Activated CD8-positive, alpha-beta memory T cell treated with anti-CD3 and anti-CD28 coated beads for 48 hours (primary cell): ENCODE measurements at places on chromosomes 6 and 20.

- DNase-seq = no peak
Observed at GRCh38 chr6:154632119-154632518, 101.1 kb upstream of the SCAF8 start.

GRCh38 chr6:63804381-63804956 is 168.9 kb downstream of the PHF3 start:
- no peak for DNase-seq

DNA sequence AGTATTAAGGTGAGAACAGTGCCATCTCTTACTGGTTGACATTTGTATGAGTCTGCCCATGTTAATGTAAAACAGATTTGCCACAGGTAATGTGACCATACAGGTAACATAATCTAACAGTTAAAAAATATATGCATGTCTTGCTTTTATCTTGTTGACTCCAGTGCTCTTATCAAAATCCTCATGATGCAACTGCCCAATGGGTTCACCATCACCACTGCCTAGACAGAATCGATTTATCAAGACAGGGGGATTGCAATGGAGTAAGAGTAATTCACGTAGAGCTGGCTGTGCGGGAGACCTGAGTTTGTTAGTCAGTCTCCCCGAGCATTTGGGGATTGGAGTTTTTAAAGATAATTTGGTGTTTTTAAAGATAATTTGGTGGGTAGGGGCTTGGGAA is 19.2 kb downstream of the SNX9 start:
- DNase-seq = no peak

- DNase-seq = no peak
Observed at GRCh38 chr6:135358251-135358821, 139.2 kb downstream of the AHI1 start.

- no peak for DNase-seq
Observed at GRCh38 chr6:126747728-126748540, 370.5 kb upstream of the RSPO3 start.

- no peak for DNase-seq
Observed at GRCh38 chr6:149305372-149305771, 12.1 kb upstream of the TAB2 start.

GRCh38 chr6:14009431-14009830 is 84.7 kb downstream of the RNF182 start:
- no peak for DNase-seq

GRCh38 chr6:135853227-135853626 is 1.7 kb downstream of the PDE7B start:
- DNase-seq = no peak

DNA sequence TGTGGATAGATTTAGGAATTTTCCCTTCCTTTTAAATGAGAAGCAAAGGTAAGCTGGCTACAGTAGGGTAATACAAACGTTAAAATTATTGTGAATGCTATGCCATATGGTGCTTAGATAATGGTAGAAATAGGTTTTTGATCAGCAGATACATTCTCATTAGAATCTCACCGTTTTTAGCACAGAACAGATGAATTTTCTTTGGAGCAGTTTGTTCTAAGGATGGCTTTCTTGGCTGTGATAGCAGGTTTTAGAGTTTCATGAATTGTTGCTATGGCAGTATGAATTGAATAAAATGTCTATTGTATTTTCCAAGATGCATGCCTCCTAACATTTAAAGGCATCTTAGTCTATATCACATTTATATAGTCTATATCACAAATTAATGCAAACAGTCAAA is 1394.5 kb downstream of the EPHA7 start:
- no peak for DNase-seq

- no peak for DNase-seq
Observed at GRCh38 chr6:168027521-168027920, 30.1 kb downstream of the KIF25 start.

DNA sequence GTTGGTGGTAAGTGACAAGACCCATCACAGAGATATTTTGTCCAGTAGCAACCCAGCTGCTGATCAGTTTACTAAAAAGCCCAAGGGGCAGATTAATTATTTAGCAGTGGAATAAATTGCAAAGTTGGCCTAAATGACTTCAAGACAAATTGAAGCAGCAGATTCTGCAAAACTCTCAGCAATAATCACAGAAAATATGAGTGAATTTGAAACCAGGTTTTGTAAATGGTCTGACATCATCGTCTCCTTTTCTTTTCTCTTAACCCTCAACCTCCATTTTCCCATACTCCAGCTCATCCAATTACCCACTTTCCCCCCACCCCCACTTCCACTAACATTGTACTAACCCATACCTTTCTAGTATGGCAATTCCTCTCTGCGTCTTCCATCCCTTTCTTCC is 11.3 kb upstream of the PTPRK start:
- DNase-seq = no peak

DNA sequence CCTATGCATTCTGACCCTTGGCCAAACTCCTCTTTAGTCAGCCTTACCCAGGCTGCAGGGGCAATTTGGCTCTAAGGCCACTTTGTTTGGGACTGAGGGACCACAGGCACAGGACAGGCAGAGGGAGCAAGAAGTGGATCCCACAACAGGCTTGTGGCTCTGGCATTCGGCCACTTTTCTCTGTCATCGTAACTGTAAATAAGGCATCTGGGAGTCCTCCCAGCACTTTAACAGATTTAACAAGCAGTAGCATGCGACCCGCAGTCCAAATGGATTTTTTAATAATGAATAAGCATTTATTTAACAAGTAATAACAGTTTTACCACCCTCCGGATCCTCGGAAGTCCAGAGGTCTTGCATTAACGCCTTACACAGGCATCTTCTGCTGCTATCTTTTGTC is 16.1 kb upstream of the CDH22 start:
- DNase-seq = no peak

- DNase-seq = no peak
Observed at GRCh38 chr6:114377881-114378280, 35.1 kb upstream of the HS3ST5 start.

- no peak for DNase-seq
Observed at GRCh38 chr6:135044639-135045038, 10.0 kb downstream of the HBS1L start.

- DNase-seq = no peak
Observed at GRCh38 chr6:3297909-3298308, 39.2 kb downstream of the PSMG4 start.

GRCh38 chr20:12965870-12966251 is 42.9 kb upstream of the SPTLC3 start:
- DNase-seq = no peak

GRCh38 chr20:20248620-20249200 is 119.2 kb upstream of the INSM1 start:
- no peak for DNase-seq

DNA sequence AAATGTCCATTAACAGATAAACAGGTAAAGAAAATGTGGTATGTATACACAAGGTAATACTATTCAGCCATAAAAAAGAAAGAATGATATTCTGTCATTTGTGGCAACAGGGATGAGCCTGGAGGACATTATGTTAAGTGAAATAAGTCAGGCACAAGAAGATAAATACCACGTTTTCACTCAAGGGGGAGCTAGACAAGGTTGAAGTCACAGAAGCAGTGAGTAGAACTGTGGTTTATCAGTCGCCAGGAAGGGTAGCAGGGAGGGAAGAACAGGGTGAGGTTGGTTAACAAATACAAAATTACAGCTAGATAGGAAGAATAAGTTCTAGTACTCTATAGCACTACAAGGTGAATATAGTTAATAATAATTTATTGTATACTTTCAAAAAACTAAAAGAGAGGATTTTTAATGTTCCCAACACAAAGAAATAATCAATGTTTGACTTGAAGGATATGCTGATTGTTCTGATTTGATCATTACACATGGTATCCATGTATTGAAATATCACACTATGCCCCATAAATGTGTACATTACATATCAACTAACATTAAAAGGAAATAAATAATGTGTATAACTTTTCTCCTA is 21.1 kb downstream of the RTN4IP1 start:
- DNase-seq = no peak

- DNase-seq = peak; percentile 63
Observed at GRCh38 chr6:30769088-30769852, 24.9 kb upstream of the IER3 start.

DNA sequence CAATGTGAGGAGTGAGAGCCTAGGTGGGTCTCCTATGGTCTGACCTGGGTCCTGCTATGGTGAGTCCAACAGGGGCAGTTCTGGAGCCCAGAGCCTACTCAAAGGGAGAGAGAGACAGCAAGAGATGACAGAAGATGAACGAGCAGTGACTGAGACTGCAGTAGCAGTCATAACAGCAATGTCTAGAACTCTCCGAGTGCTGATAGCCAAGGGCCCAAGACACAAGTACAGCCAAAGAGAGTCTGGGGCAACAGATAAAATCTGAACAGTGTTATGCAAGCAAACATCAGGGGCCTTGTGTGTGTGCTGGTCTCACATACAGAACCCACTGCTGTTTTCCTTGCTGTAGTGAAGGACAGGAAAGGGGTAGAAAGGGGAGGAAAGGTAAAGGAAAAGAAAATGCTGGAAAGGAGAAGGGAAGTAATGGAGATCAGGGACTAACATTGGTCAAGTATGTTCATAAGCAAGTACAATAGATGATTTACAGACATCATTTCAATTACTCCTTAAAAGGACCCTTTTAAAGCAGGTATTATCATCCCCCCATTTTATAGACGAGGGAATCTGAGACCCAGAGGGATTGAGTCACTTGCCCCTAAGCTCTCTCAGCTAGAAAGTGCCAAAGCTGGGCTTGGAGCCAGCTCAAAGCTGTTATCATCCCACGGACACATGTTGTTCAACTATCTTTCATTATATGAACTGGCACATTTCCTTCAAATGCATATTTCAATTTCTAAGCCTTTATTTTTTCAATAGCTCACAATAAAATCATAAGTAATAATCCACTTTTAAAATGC is 182.3 kb upstream of the RAB32 start:
- no peak for DNase-seq

DNA sequence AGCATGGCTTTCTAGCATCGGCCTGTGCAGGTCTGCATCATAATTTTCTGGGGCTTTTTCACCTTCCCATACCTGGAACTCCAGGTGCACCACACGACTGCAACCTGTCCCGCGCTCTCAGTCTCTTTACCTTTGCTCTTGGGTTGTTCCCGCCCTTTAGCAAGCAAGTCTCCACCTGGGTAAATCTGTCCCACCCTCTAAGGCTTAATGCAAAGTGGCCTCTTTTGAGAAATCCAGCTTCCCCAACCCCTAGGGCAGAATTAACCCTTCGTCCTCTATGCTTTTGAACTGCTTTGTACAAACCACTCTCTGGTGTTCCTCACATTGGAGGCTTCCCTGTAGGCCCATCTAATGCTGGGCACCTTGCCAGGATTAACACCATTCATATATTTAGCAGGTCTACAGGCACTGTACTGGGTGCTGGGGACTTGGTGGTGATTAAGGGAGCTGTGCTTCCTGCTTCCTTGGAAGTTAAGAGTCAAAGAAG is 2.8 kb downstream of the ITPR3 start:
- DNase-seq = no peak

DNA sequence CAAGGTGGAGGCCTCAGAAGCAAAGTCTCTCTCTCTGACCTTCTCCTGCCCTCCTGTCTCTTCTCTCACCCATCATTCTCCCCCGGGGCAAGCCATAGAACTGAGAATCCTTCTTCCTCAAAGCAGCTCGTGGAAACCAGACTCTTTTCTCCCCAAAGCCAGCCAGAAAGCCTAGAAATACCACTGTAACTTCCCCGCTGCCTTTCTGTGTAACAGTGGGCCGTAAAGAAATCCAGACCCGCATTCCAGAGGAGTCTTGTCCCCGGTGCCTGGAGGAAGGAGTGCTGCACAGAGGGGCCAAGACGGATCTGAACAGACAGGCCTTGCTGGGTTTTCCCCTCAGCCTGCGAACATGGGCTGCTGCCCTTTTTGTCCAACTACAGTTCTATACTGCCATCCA is 977 bp upstream of the SLC22A2 start:
- DNase-seq = no peak

- no peak for DNase-seq
Observed at GRCh38 chr6:137094411-137095008, 49.7 kb upstream of the IL20RA start.

DNA sequence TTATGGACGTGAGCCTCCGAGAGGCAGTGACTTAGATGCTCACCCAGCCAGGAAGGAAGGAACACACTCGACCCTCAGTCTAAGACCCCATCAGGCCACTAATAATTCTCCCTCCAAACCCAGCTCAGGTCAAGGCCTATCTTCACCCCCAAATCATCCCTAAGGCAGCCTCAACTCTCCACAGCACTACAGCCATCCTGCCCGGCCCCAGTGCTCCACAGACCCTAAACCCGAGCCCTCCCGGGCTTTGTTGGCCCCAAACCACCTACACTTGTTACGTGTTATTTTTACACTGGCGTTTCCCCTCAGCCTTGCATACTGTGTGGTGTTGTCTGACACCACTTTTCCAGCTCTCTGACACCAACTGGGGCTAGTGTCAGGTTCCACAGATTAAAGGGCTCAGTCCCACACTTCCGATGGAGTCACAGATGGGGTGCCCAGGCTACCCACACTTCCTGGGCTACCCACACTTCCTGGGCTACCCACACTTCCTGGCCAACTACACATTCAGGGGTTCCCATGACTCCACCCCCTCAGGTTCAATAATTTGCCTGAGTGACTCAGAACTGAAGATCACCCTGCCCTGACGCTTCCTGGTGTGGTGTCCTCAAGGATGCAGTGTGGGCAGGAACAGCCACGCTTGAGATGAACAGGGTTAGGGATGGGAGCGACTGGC is 25.3 kb downstream of the RBCK1 start:
- DNase-seq = peak; percentile 72

GRCh38 chr6:158850807-158851115 is 31.6 kb upstream of the EZR start:
- no peak for DNase-seq
